ENCODE measurements at places on chromosomes 5 and 9.

- no peak for DNase-seq
Measured at GRCh38 chr5:149056616-149057165, 6.2 kb downstream of the SH3TC2 start.

DNA sequence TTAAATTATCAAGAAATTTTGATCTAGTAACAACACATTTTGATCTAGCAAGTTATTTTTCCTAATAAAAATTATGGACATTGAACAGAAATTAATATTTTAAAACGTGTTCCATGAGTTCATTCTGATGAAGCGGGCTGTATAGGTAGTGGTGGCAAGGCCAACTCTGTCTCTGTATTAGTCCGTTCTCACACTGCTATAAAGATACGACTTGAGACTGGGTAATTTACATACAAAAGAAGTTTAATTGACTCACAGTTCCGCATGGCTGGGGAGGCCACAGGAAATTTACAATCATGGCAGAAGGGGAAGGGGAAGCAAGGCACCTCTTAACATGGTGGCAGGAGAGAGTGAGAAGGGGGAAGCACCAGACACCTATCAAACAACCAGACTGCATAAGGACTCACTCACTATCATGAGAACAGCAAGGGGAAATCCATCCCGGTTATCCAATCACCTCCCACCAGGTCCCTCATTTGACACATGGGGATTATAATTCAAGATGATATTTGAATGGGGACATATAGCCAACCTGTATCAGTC, 61.2 kb downstream of the TMEM232 start:
- DNase-seq = no peak

GRCh38 chr5:140628711-140629110, 4.3 kb downstream of the CD14 start:
- no peak for DNase-seq

GRCh38 chr9:127555840-127556820, 55.9 kb upstream of the STXBP1 start:
- peak; percentile 43 for DNase-seq

DNA sequence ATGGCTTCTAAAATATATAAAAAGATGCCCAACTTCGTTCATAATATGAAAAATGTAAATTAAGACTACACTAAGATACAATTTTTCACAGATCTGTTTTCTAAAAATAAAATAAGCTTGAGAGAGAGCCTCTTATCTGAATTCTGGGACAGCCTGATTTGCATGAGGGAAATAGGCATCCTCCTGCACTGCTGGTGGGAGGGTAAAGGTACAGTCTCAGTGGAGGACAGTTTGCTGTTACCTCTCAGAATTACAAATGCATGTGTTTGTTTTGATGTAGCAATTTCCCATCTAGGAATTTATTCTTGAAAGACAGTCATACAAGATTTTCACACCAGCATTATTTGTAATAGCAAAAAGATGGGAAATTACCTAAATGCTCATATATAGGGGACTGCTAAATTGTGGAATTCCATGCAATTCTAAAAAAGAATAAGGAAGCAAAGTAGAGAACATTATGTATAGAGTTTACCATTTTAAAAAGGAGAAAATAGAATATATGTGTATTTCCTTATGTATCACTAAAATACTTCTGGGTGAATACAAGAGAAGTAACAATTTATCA, 75.7 kb downstream of the ZSWIM6 start:
- DNase-seq = no peak

DNA sequence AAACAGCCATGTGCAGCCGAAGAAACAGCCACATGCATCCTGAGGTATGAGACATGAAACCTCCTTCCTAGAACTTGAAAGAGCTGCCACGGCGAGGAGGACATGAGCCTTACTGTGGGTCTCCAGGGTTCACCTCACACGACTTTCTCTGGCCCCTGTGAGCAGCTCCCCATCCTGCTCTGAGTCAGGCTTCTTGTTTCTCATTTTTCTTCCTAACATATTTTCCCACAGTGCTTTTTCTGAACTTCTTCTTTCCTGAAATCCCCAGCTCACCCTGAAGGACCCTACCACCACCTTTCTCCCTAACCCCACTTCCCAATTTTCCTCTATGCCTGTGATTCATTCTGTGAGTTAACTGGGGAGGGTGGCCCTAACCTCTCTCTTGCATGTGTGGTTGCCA, 33.7 kb upstream of the ADRB2 start:
- no peak for DNase-seq

DNA sequence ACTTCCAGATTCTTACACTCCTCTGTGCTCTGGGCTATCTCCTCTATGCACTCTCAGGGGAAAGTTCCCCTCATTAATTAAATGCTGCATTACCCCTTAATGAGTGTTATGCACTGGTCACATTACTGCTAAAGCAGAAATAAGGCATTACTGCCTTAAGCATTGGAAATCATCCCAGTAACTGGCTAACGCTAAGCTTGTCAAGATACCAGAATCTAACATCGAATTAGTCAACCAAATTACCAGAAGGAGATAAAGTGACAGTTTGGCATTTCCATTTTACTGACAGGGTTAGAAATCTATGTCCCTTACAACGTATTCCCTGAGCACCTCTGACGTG, 69.5 kb upstream of the FAM169A start:
- DNase-seq = no peak

DNA sequence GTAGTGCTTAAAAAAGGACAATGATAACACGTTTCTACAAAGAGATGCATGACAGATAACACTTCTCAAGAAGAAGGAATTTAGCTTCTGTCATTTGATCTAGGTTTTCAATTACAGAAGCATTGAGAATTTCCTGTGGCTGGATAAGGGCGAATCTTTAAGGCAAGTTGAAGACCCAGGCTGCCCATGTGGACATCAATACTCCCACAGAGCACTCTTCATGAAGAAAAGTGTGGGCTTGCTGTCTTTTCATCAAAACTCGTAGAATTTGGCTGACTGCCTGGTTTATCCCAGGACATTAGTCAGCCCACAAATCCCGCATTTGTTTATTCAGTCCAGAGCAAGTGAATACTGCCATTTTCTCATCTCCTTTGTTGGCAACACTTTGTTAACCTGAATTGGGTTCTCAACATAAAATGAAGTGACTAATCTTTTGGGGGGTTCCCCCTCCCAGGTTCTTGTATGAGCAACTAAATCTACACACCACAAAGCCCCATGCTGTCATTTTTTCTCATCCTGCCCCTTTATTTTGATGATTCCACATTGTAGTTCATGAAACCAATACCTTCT, 43.4 kb upstream of the CDKN2B start:
- DNase-seq = no peak

DNA sequence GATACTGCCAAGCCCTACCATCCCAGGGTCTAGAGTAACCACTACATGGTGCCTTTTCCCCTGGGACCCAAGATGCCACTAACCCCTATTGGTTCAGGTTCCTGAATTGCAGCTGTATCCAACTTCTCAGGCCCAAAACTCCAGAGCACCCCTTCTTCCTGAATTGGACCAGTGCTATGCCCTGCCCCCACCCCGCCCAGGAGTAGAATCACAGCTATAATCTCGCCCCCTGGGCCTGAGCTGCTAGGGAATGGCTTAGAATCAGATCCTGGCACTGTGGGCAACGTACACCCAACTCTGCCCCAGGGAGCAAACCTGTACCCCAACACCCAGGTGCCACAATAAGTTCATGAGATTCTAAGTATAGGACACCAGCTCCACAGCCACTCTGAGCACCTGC, 206.3 kb downstream of the CACNA1B start:
- no peak for DNase-seq

GRCh38 chr5:80466669-80467485, 21.0 kb upstream of the FAM151B start:
- DNase-seq = no peak

DNA sequence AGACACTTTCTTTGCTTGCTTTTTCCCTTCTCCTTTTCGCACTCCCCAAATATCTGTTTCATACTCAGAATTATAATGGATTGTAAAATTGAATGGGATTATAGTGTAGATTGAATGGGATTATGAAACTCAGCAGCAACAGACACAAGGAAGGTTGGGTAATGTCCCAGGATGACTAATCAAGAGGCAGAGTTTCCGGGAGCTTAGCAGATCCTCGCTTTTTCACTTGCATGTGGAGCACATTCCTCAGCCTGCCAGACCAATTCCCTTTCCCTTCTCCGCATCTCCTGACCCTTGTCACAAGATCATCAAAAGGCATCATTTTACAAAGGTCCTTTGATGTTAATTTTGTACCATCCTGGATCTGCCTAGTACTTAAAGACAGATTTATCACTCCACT, 55.1 kb upstream of the SLC1A1 start:
- DNase-seq = no peak

DNA sequence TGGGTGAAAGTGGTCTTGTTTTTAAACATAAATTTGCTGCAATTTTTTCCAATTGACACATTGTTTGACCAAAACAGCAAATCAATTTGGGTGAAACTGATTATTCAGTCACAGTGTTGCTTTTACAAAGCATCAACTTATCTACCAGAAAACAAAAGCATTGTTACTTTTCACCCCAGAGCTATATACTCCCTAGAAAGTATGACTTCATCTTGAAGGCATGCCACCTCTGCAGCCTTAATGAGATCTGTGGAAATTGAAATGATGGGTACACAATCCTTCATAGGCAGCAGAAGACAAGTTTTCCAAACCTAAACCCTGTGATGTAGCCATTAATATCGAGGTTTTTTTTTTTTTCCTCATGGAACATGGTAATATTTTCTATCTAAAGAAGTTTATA, 615.9 kb downstream of the CHSY3 start:
- DNase-seq = no peak

DNA sequence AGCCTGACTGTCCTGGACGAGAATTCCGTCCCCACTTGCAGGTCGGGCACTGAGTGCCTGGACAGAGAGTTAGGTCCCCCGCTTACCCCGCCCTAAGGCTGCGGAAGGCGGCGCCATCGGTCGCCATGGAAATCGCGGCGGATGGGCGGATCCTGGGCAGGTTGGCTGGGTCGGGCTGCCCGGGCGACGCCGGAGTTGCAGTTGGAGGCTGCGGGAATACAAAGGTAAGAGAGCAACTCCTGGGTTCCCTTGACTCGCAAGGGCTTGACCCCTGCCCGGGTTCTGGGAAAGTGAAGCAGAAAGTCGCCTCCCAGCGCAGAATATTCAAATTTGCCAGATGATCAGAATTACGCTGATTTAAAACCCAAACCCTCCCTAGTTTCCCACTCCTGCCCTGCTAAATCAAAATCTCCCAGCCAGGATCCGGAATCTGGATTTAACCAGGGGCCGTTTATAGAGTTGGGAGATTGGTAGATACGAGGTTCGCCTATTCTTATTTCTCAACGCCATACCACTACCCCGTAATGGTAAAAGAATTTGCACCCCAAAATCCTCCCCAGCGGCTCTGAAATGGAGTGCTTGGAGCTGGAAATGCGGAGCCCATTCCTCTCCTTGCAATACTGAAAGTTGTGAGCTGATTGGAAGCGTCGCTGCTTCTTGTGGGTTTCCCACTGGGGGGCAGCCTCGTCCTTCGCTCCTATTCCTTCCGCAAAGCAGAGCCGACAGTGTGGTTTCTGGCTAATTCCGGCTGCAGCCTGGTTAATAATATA, 156.4 kb upstream of the RASEF start:
- DNase-seq = no peak

DNA sequence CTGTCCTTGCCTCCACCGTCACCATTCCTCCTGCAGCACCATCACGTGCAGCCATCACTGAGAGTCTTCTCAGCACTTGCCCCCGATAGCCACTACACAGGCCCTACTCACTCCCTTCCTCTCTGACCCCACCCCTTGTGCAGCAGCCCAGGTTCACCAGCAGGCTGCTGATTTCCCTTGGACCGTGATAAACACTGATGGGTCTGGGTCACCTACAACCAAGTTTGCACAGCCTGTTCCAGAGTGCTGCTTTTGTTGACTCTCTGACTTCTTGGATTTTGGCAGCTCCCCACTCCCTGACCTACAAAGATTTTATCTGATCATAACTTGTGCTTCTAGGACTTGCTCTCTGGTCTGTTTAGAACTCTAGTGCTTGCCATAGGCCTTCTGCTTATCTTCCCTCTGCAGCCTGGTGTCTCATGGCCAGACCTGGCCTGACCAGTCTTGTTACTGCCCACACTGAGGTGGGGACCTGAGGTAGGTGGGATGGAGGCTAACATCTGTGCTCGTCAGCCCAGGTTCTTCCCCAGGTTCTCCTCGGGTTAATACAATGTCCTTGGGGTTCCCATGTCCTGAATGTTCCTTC, 109.3 kb downstream of the TARS1 start:
- no peak for DNase-seq
